ENCODE measurements at places on chromosomes 7 and 10. TPM values are rescaled to one million over a fixed set of nuclear protein-coding genes. Genes with fewer than 3 reads are reported as not detected.

Gene TMEM139
- polyA plus RNA-seq = not detected

Gene LRIT1
- polyA plus RNA-seq = not detected

DNA sequence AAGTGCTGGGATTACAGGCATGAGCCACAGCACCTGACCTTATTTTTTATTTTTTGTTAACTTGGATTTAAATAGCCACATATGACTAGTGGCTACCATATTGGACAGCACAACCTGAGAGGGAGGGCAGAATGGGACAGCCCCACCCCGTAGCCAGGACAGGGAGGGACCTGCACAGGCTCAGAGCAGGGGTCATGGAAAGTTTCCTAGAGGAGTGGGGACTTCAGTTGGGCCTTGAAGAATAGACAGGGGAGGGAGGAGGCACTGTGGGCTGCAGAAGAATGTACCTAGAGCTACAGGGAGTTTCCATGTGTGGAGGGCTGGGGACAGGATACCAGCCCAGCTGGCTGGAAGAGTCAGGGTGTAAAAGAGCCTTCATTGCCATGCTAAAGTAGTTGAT, 8.8 kb downstream of the TRIM8 start:
- DNase-seq = no peak

Gene SPDYE16
- polyA plus RNA-seq = 0.18 TPM

DNA sequence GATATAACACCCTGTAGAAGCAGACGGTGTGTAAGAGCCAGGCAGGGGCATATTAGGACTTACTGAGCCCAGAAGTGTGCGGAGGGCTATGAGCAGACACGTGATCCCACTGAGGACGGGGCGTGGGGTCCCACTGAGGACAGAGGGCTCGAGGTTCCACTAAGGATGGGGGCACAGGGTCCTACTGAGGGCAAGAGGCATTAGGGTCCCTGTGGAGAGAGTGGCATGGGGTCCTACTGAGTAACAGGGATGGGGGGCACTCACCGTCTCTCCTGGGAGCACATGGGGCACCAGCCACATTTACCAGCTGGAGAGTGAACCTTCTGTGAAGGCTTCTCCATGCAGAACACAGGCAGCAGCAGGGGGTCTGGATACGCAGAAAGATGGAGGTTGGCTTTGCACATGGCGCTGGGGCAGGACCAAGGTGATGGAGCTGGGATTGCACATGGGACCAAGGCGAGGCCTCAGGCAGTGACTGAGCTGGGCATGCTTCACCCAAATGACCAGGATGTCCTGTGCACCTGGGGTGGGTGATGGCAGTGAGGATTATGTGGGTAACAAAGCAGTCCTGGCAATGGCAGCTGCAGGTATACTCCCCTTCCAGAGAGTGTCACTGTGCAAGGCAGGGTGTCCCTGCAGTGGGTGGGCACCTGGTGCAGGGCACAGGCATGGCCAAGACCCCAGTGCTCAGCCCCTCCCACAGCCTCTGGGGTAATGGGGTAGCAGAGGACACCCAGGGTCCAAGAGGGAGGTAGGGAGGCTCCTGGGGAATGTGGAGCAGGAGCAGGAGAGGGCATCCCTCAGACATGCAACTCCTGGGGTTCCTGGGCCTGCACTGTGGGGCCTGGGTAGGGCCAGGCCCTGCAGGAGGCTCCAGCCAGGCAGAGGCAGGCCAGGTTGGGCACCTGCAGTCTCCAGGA, 278.1 kb downstream of the TCERG1L start:
- no peak for DNase-seq

DNA sequence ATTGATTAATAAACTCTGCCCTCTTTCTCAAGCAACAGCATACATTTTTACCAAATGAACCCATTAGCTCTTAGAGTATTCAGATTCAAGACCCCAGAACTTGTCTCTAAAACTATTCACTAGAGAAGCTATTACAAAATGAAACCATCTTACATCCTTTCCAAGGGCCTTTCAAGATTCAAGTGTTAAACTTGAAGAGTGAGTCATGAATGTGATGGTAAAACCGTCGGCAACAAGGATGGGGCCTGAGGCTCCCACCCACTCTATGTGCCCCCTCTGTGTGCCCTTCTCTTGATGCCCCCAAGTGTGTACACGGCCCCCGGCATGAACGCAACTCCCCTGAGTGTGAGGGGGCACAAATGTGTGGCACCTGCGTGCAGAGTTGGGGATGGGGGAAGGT, 46.4 kb downstream of the SFMBT2 start:
- no peak for DNase-seq

Gene NPSR1
- not detected for polyA plus RNA-seq

Gene SPDYE6
- 0.97 TPM for polyA plus RNA-seq

DNA sequence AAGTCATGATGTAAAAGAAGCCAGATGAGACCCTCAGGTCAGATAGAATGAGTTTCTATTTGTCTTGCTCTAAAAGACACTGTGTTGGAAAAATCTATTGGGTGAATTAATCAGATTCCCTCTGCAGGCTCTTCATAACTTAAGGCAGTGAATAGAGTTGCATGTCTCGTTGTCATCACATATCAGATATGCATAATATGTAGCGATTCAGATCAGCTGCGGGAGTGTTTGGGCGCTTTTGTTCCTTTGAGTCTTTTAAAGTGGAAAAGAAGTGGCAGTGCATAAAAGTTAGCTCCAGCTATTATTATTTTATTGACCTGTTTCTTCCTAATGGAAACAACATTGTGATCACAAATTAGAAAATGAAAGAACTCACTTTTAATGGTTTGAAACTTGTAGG, 84.4 kb downstream of the CDK14 start:
- DNase-seq = no peak

DNA sequence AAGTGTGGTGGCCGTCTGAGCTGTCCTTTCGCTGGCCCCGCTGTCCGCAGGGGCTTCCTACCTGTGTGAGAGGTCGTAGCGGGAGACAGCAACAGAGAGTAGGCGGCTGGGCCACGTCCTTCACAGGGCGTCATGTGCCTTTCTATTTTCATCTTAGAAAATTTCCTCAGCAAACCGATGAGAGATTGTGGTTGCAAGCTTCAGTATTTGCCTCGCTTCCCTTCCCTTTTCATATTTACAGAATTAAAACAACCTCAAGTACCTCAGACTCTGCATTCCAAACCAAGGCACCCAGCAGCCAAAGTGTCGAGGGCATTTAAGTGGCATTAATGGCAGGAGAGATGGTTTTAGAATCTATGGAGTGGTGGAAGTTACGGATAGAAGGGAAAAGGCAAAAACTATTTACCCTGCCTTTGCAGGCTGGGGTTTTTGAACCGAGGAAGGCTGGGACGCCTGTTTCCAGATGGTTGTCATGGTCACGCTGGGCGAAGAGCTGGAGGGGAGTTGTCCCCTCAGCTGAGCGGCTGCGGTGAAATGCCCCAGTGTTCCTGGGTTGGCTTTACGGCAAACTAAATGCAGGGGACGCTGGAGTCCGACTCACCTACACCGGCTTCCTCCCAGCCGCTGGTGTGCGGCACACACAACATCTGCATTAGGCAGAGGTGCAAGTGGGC, 41.9 kb downstream of the WIPI2 start:
- DNase-seq = peak; percentile 10

DNA sequence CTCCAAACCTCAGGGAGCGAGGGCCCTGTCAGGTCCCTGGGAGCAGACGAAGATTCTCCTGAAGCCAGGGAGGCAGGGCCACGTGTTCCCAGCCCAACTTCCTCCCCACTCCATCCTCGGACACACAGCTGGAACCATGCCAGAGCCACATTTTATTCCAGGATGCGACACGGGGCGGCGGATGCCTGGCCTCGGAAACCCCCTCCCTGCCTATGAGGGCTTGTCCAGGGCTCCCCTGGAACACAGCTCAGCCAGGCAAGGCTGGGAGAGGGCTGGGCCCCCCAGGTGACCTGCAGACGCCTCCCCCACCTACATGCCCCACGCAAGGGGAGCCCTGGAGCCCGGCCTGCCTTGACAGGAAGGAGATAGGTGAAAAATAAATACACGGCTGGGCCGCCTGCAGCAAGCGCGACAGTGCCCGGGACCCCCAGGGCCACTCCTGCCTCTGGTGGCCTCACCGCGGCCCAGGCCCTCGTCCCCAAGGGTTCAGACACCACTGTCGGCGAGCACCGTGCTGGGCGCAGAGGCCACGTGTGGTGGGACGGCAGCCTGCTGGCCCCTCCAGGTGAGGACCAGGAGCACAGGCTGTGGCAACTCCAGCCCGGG, 21.5 kb downstream of the GET4 start:
- no peak for DNase-seq

Gene CYP2C19
- not detected for polyA plus RNA-seq

Gene DYDC2
- not detected for polyA plus RNA-seq

GRCh38 chr10:108562105-108562504, 1361.2 kb downstream of the XPNPEP1 start:
- no peak for DNase-seq

- DNase-seq = no peak
Observed at GRCh38 chr7:132713893-132714292, 137.6 kb upstream of the PLXNA4 start.

GRCh38 chr7:123570390-123571182, 13.0 kb upstream of the NDUFA5 start:
- no peak for DNase-seq

DNA sequence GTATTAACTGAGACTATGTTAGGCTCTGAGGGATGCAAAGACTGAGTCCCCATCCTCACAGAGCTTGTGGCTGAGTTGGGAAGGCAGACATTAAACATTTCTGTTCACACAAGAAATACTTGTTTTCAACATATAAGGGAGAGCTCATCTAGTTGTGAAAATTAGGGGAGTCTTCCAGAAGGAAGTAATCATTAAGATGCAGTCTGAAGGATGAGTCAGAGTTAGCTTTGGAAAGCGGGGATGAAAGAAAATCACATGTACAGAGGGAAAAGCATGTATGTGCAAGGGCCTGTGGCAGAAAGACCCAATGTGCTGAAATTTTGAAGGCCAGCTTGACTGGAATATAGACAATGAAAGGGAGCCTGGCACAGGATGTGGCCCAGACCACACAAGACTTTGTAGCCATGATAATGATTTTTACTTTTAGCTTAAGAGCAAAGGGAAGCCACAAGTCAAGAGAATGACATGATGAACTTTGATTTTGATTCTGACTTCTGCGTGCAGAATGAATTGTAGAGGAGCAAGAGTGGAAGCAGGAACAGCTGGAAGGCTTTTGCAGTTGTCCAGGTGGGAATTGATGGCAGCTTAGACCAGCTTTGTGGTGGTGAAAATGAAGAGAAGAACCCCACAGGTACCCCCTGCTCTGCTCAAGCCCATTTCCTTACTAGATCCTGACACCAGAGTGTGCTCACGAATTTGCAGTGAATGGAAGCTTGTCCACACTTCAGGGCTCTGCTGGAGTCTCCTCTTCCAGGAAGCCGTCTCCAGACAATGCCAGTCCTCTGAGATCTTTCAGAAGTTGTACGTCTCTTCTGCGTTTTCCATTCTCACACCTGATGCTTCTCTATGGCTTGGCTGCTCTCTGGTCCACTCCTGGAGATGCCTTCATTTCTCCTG, 115.6 kb downstream of the ATXN7L1 start:
- DNase-seq = peak; percentile 46
